H1 (cell line): ENCODE measurements at places on chromosomes 5 and 9. TPM values are rescaled to one million over a fixed set of nuclear protein-coding genes. Genes with fewer than 3 reads are reported as not detected.

DNA sequence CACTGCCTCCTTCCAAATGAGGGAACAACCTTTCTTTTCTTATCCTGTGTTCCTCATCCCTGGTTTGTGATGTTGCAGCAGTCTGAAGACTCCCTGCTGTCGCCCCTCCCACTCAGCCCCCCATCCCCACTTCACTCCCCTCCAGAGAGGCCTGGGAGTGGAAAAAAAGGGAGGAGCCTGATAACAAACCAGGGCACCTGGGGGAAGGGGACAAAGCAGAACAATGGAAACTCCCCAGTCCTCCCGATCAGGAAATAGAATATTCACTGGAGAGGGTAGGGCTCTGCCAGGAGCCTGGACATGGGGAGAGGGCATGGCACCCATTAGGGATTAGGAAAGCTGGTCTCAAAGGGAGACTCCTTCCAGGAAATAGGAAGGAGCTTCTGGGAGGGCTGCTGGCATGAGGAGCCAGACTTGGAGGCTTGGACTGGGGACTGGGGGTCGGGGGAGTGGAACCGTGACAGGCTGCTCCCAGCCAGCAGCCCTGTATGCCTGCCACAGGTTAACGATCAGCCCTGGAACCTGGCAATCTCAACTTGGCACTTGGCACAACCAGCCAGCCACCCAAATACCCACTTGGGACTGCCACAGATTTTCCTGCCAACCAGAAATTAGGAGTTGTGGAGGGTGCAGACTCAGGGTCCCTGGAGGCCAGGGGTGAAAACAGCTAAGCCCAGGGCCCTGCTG, 20.0 kb downstream of the PCDH1 start:
- no peak for DNase-seq

TTC39B gene
- total RNA-seq = 9.5 and 10.9 TPM in 2 replicates

GRCh38 chr9:12813960-12814876, 39.4 kb downstream of the LURAP1L start:
- no peak for DNase-seq

DNA sequence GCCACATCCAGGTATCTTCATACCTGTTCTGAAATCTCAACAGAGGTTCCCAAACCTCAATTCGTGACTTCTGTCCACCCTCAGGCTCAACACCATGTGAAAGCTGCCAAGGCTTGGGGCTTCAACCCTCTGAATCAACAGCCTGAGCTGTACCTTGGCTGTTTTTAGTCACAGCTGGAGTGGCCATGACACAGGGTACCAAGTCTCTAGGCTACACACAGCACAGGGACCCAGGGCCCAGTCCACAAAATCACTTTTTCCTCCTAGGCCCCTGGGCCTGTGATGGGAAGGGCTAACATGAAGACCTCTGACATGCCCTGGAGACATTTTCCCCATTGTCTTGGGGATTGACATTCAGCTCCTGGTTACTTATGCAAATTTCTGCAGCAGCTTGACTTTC, 464.9 kb downstream of the ELAVL2 start:
- no peak for DNase-seq

SHC3 gene
- 7.1 and 8.4 TPM in 2 replicates for total RNA-seq

PRELID2 gene
- 7.5 and 7.8 TPM in 2 replicates for total RNA-seq

CDH6 gene
- total RNA-seq = 1.4 and 1.9 TPM in 2 replicates

MAMDC4 gene
- total RNA-seq = 4.5 TPM in 2 replicates

- no peak for DNase-seq
Observed at GRCh38 chr9:7011395-7012067, 253.8 kb downstream of the KDM4C start.

LHX6 gene
- total RNA-seq = 1.2 and 1.9 TPM in 2 replicates

C5orf34 gene
- total RNA-seq = 8.6 and 11.3 TPM in 2 replicates

HAVCR1 gene
- not detected in 2 replicates for total RNA-seq

ANKDD1B gene
- total RNA-seq = 0.22 TPM in 1 of 2 replicates, not detected in the other

FLT4 gene
- 7.7 TPM in 2 replicates for total RNA-seq

DNA sequence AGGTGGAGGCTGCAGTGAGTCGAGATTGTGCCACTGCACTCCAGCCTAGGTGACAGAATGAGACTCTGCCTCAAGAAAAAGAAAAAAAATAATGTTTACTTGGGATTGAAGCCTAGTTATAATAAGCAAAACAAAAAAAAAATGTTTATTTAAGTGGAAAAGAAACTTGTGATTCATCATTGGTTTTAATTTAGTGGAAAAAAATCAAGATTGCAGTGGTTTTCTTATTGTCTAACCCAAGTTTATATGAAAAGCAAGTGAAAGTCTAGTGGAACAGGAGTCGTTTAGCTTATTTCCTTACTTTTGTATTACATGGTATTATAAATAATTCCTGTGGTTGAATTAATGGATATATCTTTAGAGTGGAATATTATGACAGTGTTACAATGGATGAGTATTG, 8.4 kb downstream of the CNOT8 start:
- no peak for DNase-seq

MCC gene
- 17.8 and 18.3 TPM in 2 replicates for total RNA-seq

DNA sequence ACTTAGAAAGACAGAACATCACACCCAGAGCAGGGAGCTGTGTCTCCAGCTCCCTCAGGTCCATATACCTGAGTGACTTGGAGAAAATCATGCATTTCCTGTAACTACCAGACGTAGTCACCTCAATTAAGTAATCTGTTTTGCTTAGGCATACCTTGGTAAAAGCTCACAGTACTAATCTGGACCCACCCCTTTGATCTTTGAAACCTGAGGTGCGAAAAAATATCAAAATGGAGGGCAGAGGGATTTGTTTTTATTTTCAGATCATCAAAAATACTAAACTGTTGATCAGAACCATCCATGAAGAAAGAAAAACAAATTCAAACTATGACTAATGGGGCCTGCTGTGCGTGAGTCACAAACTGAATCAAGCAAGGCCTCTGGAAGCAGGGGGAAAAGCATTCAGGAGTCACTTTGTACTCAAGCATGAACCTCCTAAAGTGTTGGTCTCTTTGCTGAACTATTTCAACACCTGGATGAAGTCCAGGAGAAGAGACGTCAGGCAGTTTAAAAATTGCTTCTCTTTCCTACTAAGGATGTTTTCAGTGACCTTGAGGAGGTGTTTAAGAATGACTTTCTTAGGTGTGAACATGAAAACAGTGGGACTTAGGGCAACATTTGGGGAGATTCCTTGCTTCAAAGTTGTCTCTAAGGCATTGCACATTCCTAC, 76.3 kb downstream of the MUSK start:
- DNase-seq = no peak

GRCh38 chr9:131759017-131759647, 19.3 kb upstream of the RAPGEF1 start:
- DNase-seq = no peak

GRCh38 chr9:70678153-70678552, 263.7 kb upstream of the KLF9 start:
- DNase-seq = no peak

CD274 gene
- total RNA-seq = 0.15 TPM in 1 of 2 replicates, not detected in the other

- peak; percentile 80 for DNase-seq
Observed at GRCh38 chr5:149035372-149035790, 27.5 kb downstream of the SH3TC2 start.

NKD2 gene
- 6.3 and 7.9 TPM in 2 replicates for total RNA-seq

DNA sequence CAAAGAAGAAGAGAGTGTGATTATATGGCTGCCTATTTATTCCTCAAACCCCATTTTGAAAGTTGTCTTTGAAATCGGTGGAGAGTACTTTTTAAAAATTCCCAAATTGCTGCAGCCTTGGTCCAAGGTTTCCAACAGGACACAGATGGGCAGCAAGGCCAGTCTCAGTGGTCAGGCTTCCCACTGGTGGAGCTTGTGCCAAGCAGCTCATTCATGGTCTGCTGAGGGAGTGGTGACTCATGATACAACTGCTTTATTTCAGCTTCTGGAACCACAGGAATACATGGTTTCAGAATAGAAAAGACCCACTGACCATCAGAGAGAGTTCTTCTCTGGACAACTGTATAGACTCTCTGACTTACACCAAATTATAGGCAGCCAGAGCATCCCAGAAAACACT, 673.1 kb upstream of the KLF4 start:
- DNase-seq = no peak

SLC46A2 gene
- total RNA-seq = not detected in 2 replicates

DNA sequence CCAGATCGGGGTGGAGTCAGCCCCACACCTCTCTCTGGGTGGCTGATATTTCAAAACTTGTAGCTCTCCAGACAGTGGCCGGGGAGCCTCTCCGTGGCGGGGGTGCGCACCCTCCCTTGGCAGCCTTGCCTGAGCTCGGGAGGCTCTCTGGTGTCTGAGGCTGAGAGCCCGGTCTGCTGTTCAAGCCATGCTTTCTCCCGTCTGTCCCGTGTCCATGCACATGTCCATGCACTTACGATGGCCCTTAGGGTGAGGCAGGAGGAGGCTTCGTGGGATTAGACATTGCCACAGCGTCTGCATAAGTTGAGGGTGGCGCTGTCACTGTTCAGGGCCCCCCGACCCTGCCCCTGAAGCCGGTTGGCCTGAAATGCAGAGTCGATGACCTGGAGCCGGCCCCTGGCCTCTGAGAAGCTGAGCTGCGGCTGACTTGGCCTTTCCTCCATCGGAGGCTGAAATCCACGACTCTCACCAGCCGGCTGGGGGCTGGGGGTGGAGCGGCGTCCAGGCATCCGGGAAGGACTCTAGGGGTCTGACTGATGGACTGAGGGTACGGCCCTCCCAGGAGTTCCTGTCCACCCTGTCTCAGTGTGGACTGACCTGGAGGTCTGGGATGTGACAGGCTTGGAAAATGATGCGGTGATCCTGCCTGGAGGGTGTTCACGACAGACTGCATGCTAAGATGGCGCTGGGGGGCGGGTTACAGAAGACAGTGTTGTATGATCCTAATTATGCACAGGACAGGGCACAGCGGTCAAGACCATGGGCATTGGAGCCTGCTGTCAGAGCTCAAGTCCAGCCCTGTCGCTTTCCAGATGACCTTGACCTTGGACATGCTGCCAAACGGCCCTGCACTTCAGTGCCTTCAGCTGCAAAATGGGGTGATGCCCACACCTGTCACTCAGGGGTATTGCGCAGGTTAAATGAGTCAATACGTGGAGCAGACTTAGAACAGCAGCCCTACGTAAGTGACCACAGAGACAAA, 18.3 kb upstream of the SLC2A6 start:
- no peak for DNase-seq

DNA sequence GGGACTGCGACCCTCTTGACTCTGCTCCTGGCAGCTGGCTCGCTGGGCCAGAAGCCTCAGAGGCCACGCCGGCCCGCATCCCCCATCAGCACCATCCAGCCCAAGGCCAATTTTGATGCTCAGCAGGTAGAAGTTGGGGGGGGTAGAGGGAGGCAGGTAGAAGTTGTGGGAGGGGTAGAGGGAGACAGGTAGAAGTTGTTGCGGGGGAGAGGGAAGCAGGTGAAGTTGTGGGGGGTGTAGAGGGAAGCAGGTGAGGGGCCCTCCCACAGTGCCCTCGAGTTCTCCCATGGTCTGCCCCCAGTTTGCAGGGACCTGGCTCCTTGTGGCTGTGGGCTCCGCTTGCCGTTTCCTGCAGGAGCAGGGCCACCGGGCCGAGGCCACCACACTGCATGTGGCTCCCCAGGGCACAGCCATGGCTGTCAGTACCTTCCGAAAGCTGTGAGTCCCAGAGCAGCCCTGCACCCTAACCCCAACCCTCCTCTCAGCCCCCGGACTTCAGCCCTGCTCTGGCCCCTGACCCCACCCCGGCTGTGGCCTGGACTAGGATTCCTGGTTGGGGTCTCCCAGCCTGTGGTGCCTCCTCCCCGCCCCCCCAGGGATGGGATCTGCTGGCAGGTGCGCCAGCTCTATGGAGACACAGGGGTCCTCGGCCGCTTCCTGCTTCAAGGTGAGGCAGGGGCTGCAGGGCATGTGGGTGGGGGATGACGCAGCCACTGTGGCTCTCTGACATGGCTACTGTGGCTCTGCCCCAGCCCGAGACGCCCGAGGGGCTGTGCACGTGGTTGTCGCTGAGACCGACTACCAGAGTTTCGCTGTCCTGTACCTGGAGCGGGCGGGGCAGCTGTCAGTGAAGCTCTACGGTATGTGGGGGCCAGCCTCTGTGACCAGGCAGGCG, 537 bp downstream of the C8G start:
- peak; percentile 50 for DNase-seq

DNA sequence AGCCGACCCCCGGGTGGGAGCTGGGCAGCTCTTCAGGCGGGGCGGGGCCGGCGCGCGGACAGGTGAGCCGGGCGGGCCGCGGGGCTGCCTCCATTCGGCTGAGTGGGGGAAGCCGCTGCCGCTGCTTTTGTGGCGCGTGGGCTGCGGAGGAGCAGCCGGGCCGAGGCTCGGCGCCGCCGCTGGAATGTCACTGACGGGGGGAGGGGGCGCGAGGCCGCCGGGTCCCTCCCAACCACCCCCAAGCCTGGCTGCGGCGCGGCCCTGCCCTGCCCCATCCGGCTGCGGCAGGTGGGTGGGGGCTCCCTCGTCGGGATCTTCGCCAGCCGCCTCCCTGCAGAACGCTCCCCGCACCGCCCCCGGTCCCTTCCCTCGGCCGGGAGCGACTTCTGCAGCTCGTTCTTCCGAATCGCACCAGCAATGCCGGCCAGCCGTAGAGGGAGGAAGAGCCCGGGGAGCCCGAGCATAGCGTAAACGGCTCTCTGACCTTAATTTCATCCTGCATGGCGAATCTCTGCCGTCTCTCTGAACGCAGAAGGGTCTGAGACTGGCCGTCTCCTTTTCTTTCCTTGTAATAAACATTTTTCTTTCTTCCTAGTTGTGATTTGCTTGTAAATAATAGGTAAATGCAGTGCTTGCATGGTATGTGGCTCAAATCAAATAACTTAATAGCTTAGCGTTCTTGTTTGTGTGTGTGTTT, 505 bp downstream of the SPTAN1 start:
- DNase-seq = no peak

GRCh38 chr9:118734696-118735095, 634.5 kb downstream of the BRINP1 start:
- no peak for DNase-seq

GRCh38 chr5:132095077-132095410, 21.5 kb downstream of the CSF2 start:
- DNase-seq = no peak

DNA sequence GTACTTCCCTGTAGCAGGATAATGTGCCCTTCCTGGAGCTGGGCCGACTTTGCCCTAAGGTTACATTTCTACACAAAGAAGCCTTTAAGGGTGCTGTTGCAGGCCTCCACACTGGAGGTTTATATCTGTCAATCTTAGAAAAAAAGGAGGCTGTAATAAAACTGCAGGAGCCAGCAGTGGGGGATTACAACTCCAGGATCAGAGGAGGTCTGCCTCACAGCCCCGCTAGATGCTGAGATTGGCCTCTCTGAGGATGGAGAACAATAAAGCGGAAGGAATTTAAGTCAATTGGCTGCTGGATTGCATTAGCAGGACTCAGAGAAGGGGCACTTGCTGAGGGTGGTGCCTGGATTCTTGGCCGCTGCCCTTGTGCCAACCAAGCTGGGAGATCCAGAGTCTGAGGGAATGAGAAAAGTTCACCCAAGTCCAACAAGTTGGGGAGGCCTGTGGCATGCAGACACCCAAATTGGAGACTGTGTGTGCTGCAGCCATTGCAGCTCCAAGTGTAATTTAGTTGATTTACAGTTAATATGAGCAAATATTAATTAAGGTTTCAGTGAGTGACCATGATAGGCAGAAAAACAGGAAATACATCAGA, 99.0 kb upstream of the SSBP2 start:
- DNase-seq = no peak

- DNase-seq = no peak
Observed at GRCh38 chr5:163489055-163489744, 16.2 kb upstream of the MAT2B start.

GRCh38 chr9:126628969-126629674, 15.4 kb downstream of the LMX1B start:
- no peak for DNase-seq
